ENCODE measurements at places on chromosomes 5 and 9. TPM values are rescaled to one million over a fixed set of nuclear protein-coding genes. Genes with fewer than 3 reads are reported as not detected.

- DNase-seq = no peak
Observed at GRCh38 chr5:40746703-40747102, 9.1 kb downstream of the TTC33 start.

DNA sequence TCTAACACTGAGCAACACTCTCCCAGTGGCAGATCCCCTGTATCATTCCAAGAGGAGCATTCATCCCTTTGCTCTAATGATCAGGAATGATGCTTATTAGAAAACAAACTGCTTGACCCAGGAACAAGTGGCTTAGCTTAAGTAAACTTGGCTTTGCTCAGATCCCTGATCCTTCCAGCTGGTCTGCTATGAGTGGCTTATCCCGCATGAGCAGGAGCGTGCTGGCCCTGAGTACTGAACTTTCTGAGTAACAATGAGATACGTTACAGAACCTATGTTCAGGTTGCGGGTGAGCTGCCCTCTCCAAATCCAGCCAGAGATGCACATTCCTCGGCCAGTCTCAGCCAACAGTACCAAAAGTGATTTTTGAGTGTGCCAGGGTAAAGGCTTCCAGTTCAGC, 29.7 kb downstream of the GABRP start:
- DNase-seq = no peak

DNA sequence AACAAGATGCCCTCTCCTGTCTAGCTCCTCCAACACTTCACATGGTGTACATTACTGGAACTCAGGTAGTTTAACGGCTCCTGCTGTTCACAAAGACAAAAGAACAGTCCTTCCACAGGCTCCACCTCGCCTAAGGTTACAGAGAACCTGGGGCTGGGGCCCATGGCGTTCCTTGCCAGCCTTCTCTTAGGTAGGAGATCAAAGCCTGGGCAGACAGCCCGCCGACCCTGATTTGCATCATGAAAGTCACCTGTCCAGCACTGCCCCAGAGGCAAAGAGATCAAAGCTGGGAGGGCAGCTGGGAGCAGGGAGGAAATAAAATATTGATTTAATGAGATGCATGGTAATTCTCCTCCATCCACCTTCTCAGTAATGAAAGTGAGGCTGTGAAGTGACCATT, 115.0 kb upstream of the SLIT3 start:
- no peak for DNase-seq

The DIPK1B gene
- not detected for total RNA-seq

The RNF183 gene
- total RNA-seq = not detected
